ENCODE measurements at places on chromosomes 3 and 15.

DNA sequence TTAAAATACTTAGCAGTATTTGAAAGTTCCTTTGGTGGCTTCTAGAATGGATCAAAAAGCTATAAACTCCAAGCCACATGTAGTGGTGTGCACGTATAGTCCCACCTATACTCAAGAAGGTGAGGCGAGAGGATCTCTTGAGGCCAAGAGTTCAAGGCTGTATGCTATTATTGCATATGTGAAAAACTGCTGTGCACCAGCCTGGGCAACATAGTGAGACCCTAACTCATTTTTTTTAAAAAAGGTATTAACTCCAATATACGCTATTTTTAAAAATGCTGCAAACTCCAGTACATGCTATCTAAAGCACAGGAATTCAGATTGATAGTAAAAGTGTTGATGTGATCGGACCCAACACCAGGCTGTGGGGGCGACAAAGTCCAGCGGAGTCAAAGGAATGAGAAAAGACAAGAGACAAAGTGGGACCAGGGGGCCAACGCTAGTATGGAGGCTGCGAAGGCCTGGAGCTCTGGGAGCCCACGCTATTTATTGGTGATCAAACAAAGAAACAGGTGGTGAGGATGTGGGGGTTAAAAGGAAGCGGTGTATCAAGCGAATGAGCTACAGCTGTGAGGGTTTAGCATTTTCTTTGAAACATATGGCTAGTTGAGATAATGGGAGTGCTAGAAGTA, 66.6 kb downstream of the ARIH1 start:
- DNase-seq: no peak

- no peak for DNase-seq
These were observed 1.1 kb downstream of the PARP6 start for GRCh38 chr15:72271221-72271620.

GRCh38 chr3:50323092-50323600, 601 bp upstream of the HYAL2 start:
- DNase-seq: no peak

DNA sequence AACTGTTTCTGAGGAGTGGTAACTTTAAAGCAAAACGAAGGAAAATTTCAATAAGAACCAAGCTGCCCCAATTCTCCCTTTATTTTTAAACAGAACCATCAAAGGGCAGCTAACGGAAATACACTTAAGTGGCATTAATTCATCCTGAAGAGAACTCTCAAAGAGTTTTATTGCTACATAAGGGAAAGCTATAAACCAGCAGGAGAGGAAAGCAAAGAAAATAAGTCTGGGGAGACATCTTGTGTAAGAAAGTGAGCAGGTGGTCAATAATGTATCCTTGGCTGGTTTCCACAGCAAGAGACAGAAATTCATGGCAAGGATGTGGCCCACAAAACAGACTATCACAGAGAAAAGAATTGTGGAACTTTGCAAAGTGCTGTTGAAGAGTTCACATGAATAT, 40.0 kb upstream of the CMSS1 start:
- no peak for DNase-seq

DNA sequence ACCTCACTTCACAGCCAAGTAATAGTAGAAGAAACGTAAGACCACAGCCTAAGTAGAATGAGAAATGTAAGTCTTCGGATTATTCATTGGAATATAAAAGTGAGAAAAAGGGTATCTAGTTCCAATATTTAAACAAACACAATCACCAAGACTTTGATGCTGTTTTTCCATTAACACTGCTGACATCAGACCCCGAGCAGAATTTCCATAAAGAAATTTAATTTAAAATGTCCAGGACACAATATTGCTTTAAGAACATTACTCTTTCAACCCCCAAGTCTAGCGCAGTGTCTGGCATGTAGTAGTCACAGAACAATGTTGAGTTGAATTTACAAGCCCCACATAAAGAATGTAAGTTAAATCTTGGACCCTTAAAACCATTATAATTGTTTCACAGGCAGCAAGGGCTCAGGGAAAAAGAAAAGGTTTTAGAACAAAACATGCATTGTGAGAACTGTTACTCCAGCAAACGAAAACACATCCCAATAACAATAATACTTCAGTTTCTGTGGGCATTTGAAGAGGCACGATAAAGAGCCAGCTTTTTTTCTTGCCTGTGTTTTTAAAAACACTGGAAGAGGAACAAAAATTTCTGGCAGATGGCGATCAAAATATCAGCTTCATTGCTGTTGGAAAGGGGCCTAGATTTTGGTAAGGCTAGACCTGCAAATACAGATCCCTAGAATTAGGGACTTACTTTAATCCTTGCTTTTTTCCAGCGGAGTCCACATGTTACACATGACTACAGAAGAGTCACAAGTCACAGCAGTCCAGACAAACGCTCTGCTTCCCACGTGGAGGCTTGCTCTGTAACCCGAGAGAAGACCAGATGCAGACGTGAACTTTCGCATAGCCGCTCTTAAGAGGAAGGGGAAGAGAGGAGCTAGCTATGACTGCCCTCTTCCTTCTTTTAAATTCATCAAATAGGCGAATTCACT, 77.9 kb upstream of the IGSF10 start:
- no peak for DNase-seq

GRCh38 chr3:79012946-79013362, 754.8 kb downstream of the ROBO1 start:
- peak; percentile 19 for DNase-seq

- no peak for DNase-seq
These were observed 49.3 kb upstream of the XCR1 start for GRCh38 chr3:46076606-46077005.

- DNase-seq: no peak
These were observed 18.4 kb upstream of the RHCG start for GRCh38 chr15:89514596-89515406.

DNA sequence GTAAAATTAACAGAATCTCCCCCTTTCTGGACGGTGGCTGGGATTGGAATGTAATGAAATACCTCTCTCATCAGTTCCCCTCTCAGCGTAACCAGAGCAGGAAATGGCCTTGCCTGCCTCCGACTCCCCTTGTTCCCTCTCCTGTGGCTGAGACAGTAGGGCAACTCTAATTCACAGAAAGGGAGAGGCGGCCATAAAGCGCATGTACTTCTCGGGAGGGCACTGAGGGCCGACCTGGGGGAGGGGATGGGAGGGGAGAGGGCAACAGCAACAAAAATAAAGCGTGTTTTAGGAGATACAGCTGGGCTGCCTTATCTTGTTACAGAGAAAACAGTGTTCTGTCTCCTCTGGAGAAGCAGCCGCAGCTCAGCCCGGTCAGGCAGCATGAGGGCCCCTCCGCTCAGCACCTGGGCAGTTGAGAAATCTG, 783.3 kb upstream of the ARRDC4 start:
- no peak for DNase-seq

GRCh38 chr15:66721020-66721419, 19.0 kb downstream of the SMAD6 start:
- DNase-seq: no peak

DNA sequence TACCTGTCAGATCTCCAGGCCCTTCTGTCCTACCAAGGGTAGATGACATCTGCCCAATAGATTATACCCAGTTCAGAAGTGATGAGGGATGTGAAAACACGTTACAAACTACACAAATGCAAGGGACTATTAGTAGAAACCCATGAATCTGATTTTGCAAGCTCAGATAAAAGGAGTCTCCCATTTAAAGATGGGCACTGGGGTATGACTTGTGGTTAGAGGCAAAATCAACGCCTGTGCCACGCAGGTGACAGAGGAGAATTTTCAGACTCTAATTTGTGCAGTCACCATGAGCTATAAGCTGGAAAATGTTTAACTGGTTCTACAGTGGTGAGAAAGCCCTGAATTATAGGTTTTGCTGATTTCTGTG, 184.4 kb upstream of the LPP start:
- no peak for DNase-seq

- DNase-seq: no peak
These were observed 22.1 kb upstream of the LYZL4 start for GRCh38 chr3:42432485-42432884.

GRCh38 chr3:26622621-26623418, at the start of gene LRRC3B:
Gene LRRC3B, plus strand, starts transcription at chr3:26622772. Its CDS starts 86,901 bp downstream, at chr3:26709673.
- DNase-seq: peak; percentile 20

DNA sequence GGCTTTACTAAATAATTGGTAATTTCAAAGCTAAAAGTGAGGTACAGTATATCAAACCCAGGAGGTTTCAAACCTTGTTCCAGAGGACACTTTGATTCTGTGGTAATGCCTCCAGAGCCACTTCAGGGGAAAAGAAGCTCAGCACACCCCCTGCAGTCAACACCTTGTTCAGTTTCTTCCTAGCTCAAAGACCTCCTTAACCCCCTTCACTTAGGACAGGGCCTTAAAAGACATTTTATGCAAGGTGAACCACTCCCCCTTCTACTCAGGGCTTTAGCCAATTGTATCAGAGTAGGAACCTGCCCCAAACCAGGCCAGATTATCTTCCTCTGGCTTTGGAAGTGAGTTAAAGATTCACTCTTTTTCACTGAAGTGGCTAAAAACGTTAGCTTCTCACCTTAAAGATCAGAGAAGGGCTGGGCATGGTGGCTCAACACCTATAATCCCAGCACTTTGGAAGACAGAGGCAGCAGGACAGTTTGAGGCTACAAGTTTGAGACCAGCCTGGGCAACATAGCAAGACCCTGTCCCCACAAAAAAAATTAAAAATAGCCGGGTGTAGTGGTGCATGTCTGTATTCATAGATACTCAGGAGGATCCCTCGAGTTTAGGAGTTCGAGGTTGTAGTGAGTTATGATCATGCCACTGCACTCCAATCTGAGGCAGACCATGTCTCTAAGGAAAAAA, 3.4 kb downstream of the DENND6A start:
- no peak for DNase-seq

DNA sequence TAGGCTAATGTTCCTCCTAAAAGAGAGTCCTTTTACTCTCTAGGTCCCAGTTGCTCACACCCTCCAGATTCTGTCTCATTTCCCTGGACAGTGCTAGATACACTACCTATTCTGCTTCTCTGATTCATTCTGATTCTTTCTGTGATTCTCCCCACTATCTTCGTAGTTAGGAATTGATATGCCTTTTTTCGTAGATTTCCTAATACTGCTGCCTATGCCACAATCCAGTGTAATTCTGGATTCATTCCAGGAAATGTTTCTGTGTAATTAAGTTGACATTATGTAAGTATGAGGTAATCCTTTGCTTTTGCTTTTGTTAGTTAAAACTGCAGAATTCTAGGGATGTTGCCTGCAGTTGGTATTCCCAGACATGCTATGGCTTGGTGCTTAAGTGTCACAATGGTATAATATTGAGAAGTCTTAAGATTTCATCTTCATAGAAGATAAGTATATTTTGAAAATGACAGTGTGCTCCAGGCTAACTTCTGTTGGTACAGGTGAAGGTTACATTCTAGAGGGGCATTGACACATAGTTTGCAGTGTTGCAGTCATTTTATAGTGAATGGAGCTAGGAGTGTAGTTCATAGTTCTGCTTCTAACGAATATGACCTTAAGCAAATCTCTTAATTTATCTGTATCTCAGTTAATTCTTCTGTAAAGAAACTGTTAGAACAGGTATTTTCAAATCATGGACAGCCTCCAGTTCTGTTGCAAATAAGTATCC, 54.3 kb downstream of the RIOX2 start:
- no peak for DNase-seq

DNA sequence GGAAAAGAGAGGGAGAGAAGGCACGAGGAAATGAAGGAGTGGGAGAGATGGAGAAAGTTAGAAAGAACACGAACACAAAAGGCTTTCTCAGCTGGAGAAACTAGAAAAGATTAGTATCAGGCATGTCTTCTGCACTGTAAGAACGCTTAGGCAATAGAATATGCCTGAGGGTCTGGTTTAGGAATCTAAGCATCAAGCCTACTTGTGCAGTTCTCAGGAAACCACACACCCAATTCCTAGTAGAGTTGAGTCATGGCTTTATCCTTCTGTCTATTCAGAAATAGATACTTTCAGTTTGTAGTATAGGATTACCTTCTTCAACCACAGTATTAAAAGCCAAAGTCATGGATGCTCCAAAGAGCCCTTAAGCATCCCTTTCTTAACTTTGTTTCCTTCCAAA, 969.4 kb downstream of the NTRK3 start:
- DNase-seq: no peak

- peak; percentile 67 for DNase-seq
These were observed 27.3 kb upstream of the DMXL2 start for GRCh38 chr15:51649659-51650521.

- DNase-seq: no peak
These were observed 34.3 kb upstream of the ANKRD34C start for GRCh38 chr15:79248183-79248582.

DNA sequence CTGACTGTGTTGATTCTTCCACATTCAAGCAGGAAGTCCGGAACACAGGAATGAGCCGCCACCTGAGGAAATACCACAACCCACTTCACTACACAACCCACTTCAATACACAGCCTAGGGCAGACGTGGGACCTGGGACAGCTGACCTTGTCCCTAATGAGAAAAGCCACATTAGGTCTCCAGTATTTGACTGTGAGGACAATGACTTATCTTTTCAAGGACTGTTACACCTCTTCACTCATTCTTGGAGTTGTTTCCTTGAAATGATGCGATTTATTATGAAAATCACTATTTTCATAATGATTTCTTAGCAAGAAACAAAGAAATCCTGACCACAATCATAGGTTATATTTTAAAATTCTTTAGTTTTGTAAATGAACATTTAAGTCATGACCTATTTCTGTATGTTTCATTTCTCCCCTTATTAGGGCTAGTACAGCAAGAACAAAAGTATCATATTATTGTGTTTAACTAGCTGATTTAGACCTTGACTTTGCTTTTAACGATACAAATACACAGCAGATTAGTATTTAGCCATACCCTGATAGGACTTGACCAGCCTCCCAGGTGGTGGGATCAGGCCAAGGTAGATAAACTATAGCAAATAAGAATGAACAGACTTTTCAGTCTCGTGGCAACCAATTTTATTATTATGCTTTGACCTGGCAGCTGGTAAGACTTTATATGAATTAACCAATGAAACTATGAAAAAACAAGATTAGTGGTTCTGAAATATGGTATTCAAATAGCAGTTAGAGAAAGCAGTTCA, 6.0 kb downstream of the RAB27A start:
- no peak for DNase-seq

- DNase-seq: no peak
These were observed 27.6 kb downstream of the SLC28A1 start for GRCh38 chr15:84911879-84912660.

DNA sequence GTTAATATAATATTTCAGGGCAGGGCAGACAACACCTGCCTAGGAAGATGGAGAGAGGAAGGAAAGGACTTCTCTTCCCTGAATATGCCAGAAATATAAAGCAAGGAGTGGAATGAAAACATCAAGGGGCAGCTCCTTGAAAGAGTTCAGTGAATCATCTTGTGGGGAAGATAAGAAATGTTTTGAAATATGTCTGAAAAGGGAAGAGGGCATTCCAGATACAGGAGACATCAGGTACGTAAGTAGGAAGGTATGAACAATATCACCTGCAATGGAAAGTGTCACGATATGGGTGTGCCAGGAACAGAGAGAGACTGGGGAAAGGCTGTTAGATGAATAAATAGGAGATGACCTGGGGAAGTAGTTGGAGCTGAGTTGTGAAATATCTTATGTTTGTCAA, 75.8 kb upstream of the WDR72 start:
- no peak for DNase-seq

- no peak for DNase-seq
These were observed 16.8 kb downstream of the CLDN16 start for GRCh38 chr3:190404715-190405114.
